NK-92 treated with Interleukin-12 subunit alpha and Interleukin-12 subunit beta, amount 100 ng/mL, for 24 hours (cell line): ENCODE measurements at places on chromosomes 5 and 9.

DNA sequence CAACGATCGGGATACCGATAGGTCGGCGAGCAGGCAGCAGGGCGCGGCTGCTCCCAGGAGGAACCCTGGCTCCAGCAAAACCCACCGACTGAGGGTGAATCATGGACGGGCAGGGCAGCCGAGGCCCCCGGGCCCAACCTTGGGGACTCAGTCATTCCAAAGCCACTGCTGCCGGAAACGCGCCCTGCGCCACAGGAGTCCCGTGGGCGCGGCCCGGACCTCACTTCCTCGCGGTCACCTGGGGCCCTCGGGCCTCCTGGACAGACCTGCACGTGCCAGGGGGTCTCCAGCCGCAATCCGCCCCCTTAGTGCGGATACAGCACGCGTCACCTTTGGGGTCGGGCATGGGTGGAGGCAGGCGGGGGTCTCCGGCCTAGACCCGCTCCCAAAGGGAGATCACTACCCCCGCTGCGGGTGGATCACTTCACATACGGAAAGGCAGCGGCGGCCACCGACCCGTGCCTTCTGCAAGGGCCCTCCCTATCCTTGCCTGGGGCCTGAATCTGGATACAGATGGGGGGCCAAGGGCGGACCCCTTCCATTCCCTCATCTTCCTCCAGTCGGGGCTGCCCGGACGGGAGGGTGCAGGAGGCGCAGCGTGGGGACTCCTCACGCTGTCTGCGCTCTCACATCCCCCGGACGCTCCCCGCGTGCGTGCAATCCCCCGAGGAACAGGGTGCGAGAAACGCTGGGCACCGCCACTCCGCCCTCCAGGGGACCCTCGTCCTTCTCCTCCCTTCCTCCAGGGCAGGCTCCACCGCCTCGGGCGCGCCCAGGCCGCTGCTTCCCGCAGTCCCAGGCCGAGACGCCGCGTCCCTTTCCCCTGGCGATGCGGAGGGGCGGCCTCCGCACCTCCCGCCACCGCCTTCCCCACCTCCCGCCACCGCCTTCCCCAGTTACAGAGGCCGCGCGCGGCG lies 586 bp downstream of the TXN start:
- peak; percentile 53 for DNase-seq

GRCh38 chr5:77778881-77779438 lies 2.8 kb upstream of the TBCA start:
- no peak for DNase-seq

- peak; percentile 73 for DNase-seq
These were observed 50.0 kb upstream of the SLC25A51 start for GRCh38 chr9:37953775-37954437.

DNA sequence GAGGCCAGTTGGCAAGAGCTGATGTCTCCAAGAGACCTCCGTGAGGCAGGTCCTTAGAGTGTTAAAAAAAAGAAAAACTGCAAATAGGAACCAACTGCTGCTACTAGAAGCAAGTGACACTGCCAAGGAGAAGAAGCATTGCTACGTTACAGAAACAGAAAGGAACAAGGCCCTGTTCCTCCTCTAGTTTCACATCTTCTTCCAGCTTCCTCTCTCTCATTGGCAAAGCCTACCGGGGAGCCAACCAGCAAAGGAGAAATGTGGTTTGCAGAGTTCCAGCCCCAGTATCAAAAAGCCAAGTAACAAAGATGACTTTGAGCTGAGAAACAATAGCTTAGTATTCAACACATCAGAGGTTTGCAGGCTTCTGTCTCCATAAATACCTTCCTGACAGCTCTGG lies 145.9 kb downstream of the PRELID2 start:
- no peak for DNase-seq

- no peak for DNase-seq
These were observed 50.8 kb downstream of the PBX3 start for GRCh38 chr9:125797930-125798329.

- DNase-seq, result no peak
These were observed 98.4 kb upstream of the GNAQ start for GRCh38 chr9:78130004-78130403.

DNA sequence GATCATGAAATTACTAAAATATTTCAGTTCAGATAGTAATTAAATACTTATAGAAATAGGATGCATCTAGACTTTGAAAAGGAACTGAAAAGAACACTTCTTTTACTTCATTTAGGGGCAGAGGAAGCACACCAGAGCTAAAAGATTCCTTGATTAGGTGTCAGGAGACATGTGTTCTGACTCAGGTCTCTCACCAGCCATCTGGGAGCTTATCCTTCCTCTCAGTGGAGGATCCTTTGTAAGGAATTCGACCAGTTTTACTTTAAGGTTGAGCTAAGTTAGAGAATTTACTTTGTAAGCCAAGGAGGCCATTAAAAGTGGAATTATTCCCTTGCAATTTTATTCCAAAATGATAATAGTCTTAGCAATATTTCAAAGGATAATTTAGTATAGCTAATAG lies 16.7 kb downstream of the VCAN start:
- no peak for DNase-seq

GRCh38 chr9:68832861-68833518 lies 128.0 kb downstream of the PIP5K1B start:
- no peak for DNase-seq

- no peak for DNase-seq
These were observed 102.6 kb downstream of the ESM1 start for GRCh38 chr5:54882841-54883240.
